D341Med (cell line): ENCODE measurements at places on chromosomes 2 and 18.

DNA sequence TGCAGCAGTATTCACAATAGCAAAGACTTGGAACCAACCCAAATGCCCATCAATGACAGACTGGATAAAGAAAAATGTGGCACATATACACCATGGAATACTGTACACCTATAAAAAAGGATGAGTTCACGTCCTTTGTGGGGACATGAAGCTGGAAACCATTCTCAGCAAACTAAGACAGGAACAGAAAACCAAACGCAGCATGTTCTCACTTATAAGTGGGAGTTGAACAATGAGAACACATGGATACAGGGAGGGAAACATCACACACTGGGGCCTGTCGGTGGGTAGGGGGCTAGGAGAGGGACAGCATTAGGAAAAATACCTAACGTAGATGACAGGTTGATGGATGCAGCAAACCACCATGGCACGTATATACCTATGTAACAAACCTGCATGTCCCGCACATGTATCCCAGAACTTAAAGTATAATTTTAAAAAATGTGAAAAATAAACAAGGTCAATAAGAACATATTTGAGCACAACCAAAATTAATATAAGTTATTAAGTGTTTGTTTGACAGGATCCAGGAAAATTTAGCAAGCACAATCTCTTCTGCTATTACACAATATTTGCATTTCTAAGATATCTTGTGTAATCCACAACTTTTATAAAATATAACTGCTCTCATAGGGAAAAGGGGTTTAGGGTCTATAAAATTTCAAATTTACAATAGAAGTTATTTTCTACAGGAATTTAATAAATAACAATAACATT lies 22.9 kb downstream of the CCBE1 start:
- DNase-seq, result no peak

DNA sequence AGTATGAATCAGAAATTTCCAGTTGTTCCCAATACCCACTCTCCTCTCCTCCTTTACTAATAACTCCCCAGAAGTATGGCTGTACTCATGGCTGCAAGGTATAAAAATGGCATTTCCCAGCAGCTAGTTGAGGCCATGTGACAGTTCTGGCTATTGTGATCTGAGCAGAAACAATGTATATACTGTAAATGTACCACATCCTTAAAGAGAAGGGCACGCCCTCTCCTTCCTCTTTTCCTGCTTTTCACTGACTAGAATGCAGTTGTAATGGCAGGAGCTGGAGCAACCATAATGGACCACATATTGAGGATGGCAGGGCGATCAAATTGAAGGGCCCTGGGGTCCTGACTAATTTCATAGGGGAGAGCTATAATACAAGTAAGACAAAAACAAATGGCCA lies 211.2 kb downstream of the TNS1 start:
- DNase-seq, result no peak

- no peak for DNase-seq
Measured at GRCh38 chr2:134296301-134296700, 42.4 kb downstream of the MGAT5 start.

DNA sequence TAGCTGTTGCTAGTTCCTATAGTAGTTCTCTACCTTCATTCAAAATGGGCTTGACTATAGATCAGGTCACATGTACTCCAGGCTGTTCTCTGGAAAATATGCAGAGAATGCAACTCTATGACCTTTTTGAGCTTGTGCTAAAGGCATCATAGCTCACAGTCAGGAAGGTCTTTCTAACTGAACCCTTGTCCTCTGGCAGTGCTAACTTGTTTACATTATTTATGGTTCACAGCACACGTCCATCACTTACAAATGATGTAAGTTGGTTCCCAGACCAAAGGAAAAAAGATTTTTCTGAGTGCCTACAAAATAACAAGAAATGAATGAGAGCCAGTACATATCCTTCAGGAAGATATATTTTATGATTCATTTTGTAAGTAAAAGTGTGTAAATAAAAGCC lies 236.1 kb downstream of the GCA start:
- DNase-seq, result no peak

DNA sequence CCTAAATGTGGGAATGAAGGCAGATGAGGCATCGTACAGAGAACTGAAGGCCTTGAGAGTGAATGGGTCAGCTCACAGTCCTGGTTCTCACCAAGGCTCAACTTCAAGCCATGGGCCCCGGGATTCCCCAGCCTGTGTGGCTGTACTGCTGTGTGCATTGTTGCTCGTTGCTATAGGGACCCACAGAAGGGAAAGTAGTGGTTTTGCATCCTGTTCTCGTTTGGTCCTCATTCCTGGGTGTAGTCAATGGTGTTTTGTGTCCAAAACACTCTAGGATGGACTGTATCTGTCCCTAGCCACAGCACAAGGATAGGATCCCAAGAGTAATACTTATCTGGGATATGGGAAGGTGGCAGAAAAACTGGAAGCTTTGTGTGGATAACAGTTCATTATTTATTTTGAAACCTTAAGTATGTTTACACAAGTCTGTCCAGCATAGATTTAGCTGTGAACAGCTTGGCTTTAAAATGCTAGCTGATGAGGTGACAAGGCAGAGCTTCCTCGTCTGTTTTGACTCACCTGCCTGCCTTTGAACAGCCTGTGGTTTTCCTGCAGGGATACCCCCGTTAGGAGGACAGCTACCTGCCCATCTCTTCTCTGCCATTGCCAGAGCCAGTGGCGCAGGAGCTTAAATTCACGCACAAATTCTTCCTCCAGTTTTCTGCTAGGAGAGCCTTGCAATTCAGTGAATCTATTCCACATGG lies 85.0 kb downstream of the WDSUB1 start:
- no peak for DNase-seq

GRCh38 chr2:207833251-207833751 lies 63.6 kb upstream of the FZD5 start:
- DNase-seq, result no peak

DNA sequence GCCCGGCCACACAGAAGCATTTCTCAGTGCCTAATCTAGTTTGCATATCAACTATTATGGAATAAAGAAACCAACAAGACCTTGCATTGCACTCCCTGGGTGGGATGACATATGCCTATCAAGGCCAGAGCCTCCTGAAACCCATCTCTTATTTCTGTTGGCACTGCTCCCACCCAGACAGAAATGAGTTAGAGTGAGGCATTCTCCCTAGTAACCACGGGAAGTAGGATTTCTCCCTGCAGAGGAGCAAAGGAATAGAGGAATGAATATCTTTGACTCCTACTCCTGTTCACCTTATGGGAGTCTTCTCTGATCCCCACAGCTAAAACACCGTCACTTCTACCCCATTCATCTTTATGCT lies 24.2 kb upstream of the SCYGR1 start:
- DNase-seq, result no peak

- DNase-seq, result peak; percentile 9
Measured at GRCh38 chr2:83742117-83742782, 716.8 kb downstream of the SUCLG1 start.

GRCh38 chr2:26245231-26245732 lies 543 bp downstream of the HADHB start:
- DNase-seq, result peak; percentile 66

DNA sequence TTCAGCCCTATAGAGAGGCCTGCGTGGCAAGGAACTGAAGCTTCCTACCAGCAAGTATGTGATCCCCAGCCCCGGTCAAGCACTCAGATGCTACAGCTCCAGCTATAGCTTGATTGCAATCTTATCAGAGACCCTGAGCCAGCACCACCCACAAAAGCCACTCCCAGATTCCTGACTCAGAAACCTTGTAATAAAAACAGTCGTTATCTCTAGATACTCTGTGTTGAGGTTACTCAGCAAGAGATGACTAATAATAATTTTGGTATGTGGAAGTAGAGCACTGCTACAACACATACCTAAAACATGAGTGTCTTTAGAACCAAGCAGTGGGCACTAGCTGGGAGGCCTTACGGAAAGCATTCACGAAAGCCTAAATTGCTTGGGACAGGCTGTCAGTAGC lies 216.9 kb downstream of the UXS1 start:
- DNase-seq, result no peak

GRCh38 chr2:145563741-145564615 lies 1044.1 kb upstream of the ZEB2 start:
- no peak for DNase-seq

- DNase-seq, result no peak
Measured at GRCh38 chr2:122652670-122653069, 897.2 kb downstream of the TSN start.

DNA sequence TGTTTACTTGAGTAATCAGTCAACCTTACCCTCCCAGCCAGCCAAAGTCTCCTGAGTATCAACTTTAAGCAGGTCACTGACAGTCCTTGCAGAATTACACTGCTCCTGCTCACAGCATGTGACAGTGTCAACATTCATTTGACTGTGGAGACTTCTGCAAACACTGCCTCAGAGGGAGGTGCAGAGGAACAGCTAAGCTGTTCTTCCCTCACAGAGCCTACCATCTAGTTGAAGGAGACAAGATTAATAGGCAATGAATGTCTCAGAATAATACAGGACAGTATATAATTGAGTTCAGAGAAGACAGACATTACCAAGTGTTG lies 11.9 kb downstream of the SLC14A2 start:
- DNase-seq, result no peak

DNA sequence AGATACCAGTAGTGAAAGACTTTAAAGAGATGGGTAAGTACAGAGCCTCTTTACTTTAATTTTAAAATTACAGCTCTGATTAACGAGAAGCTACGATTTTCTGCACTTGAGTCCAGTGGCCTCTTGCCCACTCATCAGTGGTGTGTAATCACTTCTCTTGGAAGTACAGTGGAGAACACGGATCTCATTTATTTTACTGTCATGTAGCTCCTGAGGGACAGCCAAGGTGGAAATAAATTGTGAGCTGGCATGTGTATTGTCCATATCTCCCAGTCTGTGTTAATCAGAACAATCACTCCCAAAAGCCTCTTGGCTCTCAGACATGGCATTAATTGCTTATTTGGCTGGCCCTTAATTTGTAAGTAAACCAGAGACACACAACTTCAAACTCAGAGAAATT lies 69.4 kb downstream of the LOXHD1 start:
- DNase-seq, result no peak

DNA sequence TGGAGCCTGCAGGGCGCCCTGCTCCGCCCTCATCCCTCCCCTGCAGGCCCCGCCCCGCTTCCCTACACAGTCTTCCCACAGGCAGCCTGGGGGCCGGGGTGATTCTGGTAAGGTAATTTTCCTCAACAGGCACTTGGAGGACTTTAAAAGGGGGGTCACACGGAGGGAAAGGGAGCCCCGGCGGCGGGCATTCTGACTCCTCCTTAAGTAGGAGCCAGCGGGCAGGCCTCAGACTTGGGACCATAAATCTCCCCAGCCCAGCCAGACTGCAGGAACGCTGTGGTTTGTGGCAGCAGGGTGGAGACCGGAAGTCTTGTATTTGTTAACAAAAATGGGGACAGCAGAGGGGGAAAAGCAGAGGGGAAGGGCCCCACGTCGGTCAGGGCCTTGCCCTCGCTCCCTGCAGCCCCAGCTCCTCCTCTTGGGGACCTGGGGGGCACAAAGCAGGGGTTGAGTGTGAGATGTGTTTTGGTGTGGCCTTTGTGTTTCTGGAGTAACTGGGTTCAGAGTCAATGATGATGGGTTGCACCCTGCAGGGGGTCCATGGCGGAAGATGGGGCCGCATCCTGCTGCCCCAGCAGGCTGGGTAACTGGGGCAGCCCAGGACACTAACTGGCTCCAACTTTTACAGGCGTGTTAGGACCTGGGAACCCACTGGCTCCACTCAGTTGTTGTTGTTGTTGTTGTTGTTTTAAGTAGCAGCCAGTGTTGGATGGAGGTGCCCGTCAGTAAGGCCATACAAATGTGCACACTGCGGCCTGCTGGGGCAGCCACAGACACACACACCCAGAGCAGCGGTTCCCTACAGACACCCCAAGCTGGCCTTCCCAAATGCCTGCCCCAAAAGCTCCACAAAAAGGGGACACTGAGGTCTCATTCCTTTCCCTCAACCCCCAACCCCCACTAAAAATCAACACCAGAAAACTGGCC lies 27.7 kb downstream of the SMAD7 start:
- no peak for DNase-seq

DNA sequence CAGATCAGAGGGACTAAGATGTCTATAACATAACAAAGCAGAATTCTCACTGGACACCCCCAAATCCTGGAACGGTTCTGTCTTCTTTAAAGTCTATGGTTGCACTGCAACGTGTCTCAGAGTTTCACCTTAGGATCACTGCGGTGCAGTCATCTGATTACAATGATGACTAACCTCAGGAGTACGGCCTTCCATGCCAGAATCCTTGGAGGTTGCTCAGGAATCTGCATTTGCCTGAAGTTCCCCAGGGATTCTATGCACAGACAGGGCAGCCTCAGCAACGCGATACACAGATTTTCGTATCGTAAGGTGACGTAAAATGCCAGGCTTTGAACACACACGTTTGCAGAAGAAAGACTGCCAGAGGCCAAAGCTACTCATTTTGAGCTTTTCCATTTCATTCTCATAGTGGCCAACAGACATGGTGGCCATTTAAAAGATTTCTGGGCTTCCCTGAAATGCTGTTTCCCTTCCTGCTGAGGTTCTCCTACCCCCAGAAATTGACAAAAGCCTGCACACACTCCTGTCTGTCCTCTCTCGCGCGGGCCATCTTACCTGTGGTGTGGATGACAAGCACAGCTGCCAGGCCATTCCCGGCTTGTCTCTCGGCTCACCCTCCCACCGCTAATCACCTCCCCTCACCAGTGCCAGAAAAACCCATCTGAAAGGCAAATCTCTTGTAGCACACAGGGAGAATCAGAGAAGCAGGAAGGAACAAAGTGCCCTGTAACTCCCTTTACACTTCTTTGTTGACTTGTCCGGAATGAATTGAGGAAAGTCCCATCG lies 148.8 kb downstream of the ACKR3 start:
- DNase-seq, result no peak

GRCh38 chr2:15874321-15874720 lies 66.0 kb upstream of the MYCN start:
- DNase-seq, result no peak

DNA sequence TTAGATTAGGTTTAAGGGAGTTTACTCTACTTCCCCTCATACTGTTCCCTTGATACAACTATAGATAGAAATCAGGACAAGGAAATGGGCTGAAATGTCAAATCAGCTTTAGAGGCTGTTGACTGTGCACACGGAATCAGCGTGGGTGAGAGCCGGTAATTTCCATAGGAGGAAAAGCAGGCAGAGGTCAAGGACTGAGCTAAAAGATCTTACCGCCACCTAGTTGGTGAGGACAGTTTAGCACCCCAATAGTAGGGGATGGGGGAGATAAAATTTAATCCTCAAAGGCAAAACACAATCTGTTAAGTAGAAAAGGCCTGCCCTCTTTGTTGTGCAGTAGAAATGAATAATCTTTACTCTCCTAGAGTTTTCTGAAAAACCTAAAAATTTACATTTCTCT lies 1154.5 kb upstream of the CHAC2 start:
- no peak for DNase-seq

DNA sequence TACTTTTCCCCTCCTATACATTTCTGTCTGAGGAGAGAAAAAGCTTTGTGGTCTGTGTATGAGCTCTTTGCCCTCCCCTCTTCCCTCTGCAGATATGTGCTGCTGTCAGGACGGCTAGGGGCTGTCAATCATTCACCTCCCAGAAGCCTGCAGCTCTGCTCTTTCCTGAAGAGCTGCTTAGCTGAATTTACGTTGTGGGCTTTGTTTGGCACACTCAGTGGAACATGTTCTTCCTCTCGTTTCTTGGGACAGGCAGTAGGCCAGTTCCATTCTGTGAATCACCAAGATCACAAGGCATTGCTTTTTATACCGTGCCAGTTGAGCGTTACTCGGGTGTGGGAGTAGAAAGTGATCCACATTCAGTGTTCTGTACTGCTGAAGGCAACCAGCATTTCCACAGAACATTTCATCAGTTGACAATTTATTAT lies 136.7 kb downstream of the LAMA3 start:
- DNase-seq, result no peak

GRCh38 chr18:76794326-76794725 lies 28.0 kb upstream of the ZNF236 start:
- no peak for DNase-seq
